ENCODE measurements at places on chromosomes 7 and 10.

DNA sequence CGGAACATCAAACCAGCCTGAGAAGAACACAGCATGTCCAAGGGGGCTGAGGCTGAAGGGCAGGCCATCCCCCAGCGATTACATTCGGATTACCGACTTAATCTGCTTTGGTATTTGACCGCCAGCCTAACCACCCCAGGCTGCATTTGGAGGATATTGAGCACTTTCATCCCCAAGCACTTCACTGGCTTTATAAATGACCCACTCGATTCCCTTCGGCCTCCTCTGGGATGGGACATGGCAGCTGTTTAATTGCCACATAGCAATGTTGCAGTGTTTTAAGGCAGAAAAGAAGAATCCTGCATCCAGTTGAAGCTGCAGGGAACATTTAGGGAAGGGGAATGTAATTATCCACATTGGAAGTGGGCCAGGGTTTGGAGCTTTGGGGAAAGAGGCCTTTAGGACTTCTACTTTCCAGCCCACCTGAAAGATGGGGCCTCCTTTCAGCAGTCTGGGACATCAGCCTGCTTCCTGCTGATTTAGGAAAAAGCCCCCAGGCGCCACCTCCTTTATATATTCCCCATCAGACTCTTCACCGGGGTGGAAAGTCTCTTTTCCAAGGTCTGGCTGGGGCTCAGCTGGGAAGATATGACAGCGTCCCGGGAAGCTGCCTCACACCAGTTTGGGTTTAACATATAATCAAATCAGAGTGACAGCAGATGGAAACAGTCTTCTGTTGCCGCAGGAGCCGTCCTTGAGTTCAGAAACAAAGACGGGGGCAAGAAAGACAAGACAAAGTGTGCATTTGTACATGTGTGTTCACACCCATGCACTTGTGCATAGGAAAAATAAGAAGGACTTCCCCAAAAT lies 9.2 kb downstream of the DPCD start:
- no peak for DNase-seq

- no peak for DNase-seq
Measured at GRCh38 chr7:6436385-6436685, 11.4 kb downstream of the DAGLB start.

DNA sequence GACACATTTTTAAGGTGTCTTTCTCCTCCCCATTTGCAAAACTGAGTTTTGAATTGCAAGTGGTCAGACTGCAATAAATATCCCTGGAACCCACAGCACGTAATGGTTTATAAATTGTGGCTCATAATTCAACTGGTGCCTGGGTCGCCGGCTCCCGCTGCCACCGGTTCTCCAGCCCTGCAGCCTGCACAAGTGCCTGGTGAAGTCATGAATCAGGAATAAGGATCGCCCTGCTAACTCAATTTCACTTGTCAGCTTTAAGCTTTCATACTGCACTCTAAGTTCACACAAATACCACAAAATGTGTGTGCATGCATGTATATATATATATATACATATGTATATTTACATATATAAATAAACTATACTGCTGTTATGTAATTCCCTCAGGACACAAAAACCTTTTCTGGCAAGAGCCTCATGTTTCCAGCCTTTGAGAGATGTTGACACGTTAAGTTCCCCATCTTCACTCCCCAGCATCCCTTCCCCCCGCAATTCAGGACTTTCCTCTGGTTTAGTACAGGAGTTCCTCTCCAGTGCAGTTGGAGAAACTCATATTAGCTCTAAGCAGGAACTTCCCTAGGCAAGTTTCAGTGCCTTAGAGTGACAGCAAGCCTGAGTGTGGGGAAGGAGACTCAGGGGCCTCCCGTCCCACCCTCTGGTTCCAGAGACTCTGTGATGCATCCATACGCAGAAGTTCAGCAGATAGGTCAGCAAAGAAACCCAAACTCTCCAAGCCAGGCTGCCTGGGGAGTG lies 129.2 kb upstream of the UNC5B start:
- DNase-seq: no peak

DNA sequence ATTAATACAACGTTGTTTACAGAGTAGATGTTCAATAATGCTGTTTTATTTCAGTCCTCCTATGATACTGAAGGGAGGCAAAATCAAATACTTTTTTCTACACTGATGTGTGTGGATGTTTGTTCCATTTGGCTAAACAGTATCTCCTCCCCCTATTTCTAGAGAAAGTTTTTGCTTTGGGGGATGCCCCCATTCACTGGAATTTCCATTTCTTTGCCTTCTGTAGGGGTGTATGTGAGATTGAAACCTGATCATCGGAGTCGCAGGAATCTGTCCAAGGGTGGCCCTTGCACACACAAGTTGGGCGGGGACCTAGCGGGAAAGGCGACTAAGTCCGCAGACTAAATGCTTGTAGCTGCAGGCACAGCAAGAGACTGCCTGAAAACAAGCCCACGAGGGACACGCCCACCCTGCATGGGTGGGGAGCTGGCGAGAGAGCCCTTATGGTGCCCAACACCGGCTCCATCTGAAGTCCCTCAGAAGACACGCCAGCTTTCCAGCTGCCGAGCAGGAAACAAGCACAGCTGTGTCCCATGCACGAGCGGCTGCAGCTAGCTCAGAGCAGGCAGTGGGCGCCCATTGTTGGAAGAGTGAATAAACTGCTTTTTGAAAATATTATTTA lies 58.0 kb downstream of the ESYT2 start:
- DNase-seq: no peak

DNA sequence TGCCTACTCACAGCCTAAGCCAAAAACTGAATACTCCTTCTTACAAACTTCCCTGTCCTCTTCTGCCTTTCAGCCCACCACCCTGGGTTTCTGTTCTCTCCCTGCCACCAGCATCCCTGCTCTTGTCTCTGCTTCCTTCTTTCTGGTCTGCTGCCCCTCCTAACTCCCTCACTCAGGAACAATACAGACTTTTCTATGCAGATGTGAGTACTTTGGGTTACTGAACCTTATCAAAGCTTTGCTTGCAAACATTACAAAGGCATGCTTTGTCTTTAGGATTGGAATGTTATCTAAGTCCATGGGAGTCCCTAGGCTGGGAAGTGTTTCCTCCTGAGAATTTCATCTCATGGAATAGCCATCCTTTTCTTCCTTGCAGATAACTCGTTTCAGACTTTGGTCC lies 28.9 kb downstream of the CNNM1 start:
- no peak for DNase-seq

- DNase-seq: no peak
Measured at GRCh38 chr10:49621561-49621960, 7.7 kb downstream of the CHAT start.

GRCh38 chr7:24341691-24342413 lies 57.9 kb downstream of the NPY start:
- no peak for DNase-seq

DNA sequence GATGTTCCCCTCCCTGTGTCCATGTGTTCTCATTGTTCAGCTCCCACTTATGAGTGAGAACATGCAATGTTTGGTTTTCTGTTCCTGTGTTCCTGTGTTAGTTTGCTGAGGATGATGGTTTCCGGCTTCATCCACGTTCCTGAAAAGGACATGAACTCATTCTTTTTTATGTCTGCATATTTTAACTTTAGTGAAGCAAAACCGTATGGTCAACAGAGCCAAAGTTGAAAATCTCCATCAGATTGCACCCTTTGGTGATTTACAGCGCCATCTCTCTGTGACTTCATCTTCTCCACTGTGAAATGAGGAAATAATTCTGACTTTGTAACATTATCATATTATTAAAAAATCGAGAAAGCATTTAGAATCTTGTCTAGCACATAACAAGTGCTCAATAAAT lies 132.3 kb upstream of the PLXDC2 start:
- DNase-seq: no peak

GRCh38 chr10:52491246-52491995 lies 177.3 kb downstream of the DKK1 start:
- DNase-seq: no peak

- DNase-seq: peak; percentile 41
Measured at GRCh38 chr10:96683065-96683464, 37.2 kb downstream of the PIK3AP1 start.

GRCh38 chr7:142482891-142483658 lies 225.2 kb upstream of the PRSS58 start:
- no peak for DNase-seq

DNA sequence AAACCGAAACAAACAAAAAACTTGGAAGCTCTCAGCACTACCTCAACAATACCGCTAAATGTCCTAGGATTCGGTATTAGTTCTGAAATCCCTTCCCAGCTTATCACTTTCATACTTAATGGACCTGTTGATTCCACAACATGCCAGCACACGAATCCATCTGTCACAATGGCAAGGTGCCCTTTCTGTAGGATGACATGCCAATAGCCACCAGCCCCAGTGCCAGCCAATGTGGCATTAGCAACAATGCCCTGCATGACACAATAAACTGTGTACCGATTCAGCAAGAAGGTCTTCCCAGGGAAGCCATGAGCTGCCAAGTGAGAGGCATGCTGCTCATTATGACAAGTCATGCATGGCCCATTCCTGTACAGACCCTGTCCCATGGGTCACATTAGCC lies 35.6 kb upstream of the CHCHD3 start:
- no peak for DNase-seq

DNA sequence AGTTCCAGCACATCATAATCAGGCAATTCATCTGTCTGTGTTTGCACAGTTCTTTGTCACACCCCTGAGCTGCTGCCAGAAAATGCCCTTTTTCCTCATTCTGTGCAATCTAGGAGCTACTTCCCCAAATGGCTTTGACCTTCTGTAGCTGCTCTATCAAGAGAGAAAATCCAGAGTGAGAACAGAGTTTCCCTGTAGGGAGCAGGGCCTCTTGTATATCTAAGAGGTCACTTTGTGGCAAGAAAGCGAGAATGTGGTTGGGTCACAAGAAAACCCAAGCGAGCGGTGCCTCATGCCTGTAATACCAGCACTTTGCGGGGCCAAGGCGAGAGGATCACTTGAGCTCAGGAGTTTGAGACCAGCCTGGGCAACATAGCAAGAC lies 24.3 kb downstream of the SLC29A3 start:
- DNase-seq: no peak

- DNase-seq: no peak
Measured at GRCh38 chr7:129283936-129284335, 59.1 kb downstream of the AHCYL2 start.

- no peak for DNase-seq
Measured at GRCh38 chr7:134660242-134660785, 13.7 kb downstream of the BPGM start.

DNA sequence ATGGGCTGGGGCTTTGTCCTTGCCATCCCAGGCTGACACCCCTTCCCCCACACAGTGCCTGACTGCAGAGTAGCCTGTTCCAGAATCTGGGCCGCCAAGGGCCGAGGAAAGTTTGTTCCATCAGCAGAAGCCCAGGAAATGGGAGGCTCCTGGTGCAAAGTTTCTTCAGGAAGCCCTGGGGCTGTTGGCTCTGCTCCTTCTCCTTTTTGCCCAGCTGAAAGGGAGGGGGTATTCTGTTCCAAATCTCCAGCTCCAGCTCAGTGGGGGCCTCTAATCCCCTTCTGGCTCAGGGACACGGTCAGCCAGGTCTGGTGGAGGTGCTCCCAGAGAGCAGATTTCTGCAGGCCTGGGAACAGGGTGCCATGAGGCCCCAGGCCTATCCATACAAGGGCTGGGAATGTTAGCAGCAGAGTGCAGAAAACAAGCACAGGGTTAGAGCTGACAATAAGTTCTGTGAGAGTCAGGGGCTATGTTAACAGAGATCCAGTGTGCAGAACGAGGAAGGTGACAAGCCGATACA lies 399.5 kb downstream of the RPS24 start:
- no peak for DNase-seq

- no peak for DNase-seq
Measured at GRCh38 chr10:15478429-15478828, 107.3 kb upstream of the FAM171A1 start.

DNA sequence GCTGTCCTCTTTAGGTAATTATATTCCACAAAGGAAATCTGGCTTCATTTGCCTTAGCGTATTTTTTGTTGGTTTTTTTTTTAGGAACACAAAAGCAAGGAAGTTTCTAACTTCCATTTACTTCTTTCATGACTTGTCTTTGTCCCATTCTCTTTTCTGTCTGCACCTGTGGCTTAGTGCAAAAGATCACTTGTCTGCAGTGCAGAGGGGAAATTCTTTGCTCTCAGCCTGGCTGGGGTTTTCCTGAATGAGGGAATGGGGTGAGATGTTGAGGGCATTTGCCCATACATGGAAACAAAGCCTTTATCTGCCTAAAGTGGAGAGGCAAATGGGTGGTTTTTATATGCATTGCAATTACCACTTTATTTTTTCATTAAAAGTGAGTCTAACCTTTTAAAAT lies 361.1 kb upstream of the IGFBP3 start:
- DNase-seq: no peak

GRCh38 chr10:130127364-130128061 lies 8.7 kb upstream of the GLRX3 start:
- peak; percentile 33 for DNase-seq

DNA sequence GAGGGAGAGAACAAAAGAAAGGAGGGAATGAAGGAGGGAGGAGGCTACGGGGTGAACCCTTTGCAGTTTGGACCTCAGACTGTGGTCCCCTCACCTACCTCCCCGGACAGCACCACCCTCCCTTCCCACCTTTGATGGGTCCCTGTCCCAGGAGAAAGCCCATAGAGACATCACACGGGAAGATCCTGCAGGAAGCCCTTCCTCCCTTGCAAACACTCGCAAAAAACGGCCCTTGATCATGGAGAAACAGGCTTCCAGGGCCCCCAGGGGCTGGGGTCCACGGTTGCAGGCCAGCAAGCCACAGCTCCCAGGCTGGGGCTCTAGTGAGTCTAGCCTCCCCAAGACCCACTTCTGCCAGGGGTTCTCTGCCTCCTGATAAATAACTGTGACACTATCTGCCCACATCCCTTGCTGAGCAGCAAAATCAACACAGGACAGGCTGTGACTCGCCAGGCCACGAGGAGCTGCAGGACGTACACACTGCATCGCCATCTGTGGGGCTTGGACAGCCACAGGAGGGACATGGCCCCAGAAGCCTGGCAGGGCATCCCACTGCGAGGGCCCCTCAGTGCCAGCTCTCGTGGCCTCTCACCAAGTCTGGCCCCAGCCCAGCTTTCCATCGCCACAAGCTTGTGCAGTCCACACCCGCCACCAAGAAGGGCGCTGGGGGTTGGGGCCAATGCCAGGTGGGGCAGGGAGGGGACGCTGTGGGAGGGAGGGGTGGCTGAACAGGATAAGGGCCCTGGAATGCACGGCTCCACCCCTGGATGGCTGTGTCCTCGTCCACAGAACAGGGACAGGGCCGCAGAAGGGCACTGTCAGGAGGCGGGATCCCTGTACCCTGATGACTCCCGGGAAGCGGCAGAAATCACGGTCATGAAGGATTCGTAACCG lies 34.2 kb downstream of the PDGFA start:
- no peak for DNase-seq

GRCh38 chr10:119059557-119059956 lies 21.1 kb downstream of the EIF3A start:
- no peak for DNase-seq

DNA sequence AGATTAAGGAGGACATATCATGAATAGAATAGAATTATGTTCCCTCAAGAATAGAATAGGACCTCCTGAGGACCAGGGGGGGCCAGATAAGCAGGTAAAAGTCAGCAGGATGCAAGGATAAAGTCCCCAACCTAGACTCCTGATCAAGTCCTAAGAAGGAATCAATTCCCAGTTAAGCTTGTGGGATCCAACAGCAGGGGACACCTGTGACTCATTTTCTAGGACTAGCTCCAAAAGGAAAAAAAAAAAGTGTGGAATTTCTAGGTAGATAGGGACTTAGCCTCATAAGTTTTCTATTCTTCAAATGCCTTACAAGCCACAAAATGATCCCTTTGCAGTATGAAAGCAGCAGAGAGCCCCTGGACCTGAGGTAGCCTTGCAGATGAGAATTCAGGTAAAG lies 336.2 kb downstream of the WDR11 start:
- DNase-seq: no peak
